ENCODE measurements at places on chromosomes 3 and 15. TPM values are rescaled to one million over a fixed set of nuclear protein-coding genes. Genes with fewer than 3 reads are reported as not detected.

The GOLGA8K gene
- total RNA-seq: not detected

The RPLP1 gene
- 291 TPM for total RNA-seq

The CCRL2 gene
- total RNA-seq: 2.6 TPM

The ISG20 gene
- 6.2 TPM for total RNA-seq

The GPR62 gene
- total RNA-seq: 0.06 TPM

The KNG1 gene
- total RNA-seq: 116 TPM

The UBE2E2 gene
- 38.1 TPM for total RNA-seq

The SERINC4 gene
- 0.23 TPM for total RNA-seq

The UQCC5 gene
- total RNA-seq: 12.3 TPM

The TRIM42 gene
- not detected for total RNA-seq

The SEMA5B gene
- 21.7 TPM for total RNA-seq

The NANOGP8 gene
- total RNA-seq: 1.7 TPM

The PPP2R3A gene
- total RNA-seq: 36.4 TPM

The CYP11A1 gene
- total RNA-seq: 1.9 TPM

The SPSB4 gene
- total RNA-seq: 10.9 TPM

The UROC1 gene
- 0.35 TPM for total RNA-seq

The DNAH12 gene
- total RNA-seq: 0.41 TPM

The CPEB1 gene
- total RNA-seq: 3.1 TPM

The DPPA4 gene
- total RNA-seq: 6.1 TPM

The PCOLCE2 gene
- 6.0 TPM for total RNA-seq

The PDCD7 gene
- 19.2 TPM for total RNA-seq

The EPHB3 gene
- total RNA-seq: 45.3 TPM

The MUSTN1 gene
- total RNA-seq: 11.9 TPM

The SLC12A1 gene
- total RNA-seq: 578 TPM

The ZNF860 gene
- 2.2 TPM for total RNA-seq

The FETUB gene
- not detected for total RNA-seq

The TLR9 gene
- total RNA-seq: not detected

The FBXL2 gene
- 25.0 TPM for total RNA-seq

The NEK10 gene
- total RNA-seq: 11.1 TPM

The CPNE9 gene
- total RNA-seq: 0.23 TPM

The NR1I2 gene
- total RNA-seq: 0.47 TPM

The PCNP gene
- total RNA-seq: 87.5 TPM

The HPS3 gene
- total RNA-seq: 32.3 TPM

The MYRIP gene
- total RNA-seq: 2.2 TPM

The TRIM59 gene
- total RNA-seq: 15.9 TPM

The TMF1 gene
- 36.0 TPM for total RNA-seq
